ENCODE measurements at places on chromosomes 16 and 17.

GRCh38 chr17:6455321-6455705, 11.1 kb downstream of the PIMREG start:
- no peak for DNase-seq

DNA sequence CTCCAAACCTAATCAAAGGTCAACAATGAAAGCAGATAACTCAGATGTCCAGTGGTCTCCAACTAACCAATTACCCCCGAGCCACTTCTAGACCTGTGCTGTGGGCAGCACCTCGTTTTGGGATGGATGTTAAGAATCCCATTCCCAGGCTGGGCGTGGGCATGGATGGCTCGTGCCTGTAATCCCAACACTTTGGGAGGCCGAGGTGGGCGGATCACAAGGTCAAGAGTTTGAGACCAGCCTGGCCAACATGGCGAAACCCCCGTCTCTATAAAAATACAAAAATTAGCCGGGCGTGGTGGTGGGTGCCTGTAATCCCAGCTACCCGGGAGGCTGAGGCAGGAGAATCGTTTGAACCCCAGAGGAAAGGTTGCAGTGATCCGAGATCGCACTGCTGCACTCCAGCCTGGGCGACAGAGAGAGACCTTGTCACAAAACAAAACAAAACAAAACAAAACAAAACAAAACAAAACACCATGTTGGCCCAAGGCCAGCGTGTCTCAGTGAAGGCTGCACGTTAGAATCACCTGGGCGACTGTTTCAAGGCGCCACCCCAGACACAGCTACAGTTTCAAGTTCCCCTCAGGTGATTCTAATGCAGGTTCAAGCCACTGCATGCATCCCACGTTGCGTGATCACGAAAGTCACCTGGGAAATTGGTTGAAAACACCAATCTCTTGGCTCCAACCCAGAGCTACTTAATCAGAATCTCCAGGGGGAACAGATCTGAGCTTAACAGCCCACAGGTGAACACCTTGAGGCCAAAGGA, 21.3 kb downstream of the COX4I1 start:
- no peak for DNase-seq

GRCh38 chr16:3127745-3128144, 7.1 kb upstream of the ZNF213 start:
- DNase-seq: no peak

- no peak for DNase-seq
These were observed 36.1 kb upstream of the PHB1 start for GRCh38 chr17:49450735-49451134.

GRCh38 chr16:15425861-15426260, 8.5 kb upstream of the BMERB1 start:
- no peak for DNase-seq

DNA sequence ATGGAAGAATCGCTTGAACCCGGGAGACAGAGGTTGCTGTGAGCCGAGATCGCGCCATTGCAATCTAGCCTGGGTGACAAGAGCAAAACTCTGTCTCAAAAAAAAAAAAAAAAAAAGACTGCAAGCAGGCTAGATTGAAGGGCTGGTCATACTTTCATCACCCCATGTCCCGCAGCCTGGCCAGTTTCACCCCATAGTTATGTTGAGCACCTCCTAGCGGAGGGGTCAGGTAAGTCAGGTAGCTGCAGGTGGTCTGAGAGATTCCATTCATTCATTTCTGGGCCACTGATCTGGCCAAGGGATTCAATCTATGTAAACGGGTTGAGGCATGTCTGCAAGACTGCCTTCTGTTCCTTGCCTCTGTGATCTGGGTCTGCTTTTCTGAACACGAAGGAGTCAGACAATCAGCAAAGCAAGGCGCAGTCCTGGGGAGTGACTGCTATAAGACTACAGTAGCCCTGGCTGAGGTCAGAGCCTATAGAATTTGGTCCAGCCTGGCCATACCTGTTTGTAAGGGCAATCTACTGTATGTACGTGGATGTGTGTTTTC, 23.6 kb upstream of the BPTF start:
- no peak for DNase-seq

DNA sequence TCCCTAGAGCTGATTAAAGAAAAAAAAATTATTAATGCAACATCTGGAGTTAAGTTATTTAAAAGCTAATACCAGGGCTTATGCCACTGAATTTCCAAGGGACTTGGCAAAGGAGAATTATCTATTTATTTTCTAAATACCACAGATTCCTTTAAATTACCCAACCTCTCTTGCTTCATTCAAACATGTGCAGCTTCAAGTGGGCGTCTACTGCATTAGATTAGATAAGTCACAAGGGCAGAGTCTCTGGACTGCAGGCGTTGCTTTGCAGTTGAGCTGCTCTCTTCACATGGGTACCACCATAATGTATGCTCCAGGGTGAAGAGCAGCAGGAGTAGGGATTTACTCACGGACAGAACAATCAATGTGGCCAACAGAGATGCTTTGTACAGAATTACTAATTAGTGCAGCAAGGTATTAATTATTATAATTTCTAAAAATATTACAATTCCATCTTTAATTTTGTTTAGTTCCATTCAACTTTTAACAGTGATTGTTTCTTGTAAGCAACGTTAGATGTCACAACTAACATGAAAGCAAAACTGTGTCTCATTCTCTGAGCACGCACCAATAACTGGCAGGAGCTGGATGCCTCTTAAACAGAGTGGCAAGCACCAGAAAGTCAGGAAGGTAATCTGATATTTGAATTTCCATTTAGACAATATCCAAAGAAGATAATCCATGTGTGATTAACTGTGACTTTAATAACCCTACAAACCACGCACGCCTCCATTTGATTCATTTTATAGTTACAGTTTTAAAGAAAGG, 214.2 kb downstream of the STX8 start:
- peak; percentile 46 for DNase-seq
